Stimulated activated CD8-positive, alpha-beta memory T cell treated with anti-CD3 and anti-CD28 coated beads, Interleukin-4, amount 100 ng/mL, for 4 hours (primary cell): ENCODE measurements at places on chromosomes 13 and 19.

DNA sequence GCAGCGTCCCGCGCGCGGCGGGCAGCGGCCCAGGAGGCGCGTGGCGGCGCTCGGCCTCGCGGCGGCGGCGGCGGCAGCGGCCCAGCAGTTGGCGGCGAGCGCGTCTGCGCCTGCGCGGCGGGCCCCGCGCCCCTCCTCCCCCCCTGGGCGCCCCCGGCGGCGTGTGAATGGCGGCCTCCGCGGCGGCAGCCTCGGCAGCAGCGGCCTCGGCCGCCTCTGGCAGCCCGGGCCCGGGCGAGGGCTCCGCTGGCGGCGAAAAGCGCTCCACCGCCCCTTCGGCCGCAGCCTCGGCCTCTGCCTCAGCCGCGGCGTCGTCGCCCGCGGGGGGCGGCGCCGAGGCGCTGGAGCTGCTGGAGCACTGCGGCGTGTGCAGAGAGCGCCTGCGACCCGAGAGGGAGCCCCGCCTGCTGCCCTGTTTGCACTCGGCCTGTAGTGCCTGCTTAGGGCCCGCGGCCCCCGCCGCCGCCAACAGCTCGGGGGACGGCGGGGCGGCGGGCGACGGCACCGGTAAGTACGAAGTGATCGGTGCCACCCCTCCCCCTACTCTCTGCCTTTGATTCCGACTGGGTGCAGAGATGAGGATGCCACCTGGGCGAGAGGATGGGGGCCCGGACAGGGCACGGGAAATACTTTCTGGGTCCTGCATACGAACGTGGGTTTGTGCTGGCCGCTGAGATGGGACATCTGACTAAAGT is 874 bp downstream of the TRIM28 start:
- no peak for DNase-seq

DNA sequence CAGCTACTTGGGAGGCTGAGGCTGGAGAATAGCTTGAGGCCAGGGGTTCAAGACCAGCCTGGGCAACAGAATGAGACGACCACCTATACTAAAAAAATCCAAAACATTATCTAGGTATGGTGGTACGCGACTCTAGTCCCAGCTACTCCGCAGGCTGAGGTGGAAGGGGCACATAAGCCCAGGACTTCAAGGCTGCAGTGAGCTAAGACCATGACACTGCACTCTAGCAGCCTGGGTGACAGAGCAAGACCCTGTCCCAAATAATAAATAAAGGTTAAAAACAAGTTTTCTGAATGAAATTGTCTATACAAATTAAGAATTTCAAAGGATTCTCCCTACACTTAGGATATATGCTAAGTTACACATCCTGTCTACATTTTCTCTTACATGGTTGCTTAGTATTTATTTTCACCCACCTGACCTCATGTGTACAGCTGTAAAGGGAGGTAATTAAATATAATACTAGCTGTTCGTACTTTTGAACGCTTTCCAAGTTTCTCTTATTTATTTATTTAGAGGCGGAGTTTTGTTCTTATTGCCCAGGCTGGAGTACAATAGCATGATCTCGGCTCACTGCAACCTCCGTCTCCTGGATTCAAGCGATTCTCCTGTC is 1.6 kb downstream of the SLC25A30 start:
- DNase-seq = no peak

DNA sequence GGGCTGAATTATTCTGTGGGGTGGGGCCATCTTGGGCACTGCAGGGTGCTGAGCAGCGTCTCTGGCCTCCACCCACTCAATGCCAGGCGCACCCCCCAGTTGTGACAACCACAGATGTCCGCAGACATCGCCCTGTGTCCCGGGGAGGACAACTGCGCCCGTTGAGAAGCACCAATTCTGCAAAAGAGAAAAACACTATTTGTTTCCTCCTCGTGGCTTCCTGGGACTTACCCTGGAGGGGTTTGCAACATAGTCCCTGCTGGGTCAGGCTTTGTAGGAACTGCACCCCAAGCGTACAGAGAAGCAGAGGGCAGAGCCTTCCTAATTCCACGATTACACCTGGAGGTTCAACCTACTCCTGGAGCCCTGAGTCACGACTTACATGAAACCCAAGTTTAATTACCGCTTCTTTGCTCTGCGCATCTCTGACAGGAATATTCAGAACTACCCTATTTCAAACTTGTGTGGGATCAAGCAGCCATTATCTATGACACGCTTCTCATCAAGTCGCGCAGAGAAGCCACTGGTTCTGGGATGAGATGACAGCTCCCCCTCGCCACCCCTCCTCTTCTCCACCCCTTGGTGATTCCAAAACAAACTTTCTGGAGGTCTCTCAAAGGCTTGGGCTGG is 11.1 kb upstream of the SLC39A3 start:
- no peak for DNase-seq

DNA sequence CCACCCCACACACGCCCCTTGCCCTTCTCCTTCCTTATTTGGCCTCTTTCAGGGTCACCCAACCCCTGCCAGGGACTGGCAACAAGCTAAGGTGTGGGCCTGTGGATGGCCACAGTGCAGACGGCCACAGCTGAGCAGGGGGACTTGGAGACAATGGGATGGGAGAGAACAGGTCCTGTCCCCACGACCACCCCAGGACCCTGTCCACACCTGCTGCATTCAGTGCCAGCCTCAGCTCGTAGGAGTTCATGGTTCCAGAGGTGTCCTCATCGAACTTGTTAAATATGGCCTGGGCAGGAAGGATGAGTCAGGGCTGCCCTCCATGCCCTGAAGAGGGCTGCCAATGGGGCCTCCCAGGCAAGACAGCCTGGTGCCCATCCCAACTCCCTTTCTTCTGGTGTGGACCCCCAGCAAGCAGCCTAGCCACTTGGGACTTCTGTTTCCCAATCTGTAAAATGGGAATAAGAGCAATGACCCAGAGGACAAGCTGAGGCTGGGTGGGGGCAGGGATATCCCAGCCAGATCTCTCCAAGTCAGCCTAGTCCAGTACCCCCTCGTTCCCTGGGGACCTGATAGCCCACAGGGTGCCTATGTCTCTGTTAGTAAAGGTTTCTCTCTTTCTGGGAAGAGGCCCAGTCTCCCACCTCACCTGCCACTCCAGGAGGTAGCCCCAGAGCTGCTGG is 10.6 kb downstream of the CAPN12 start:
- no peak for DNase-seq

- DNase-seq = no peak
These were observed 636 bp upstream of the ZNF579 start for GRCh38 chr19:55581145-55581822.

- no peak for DNase-seq
These were observed 84.6 kb upstream of the FREM2 start for GRCh38 chr13:38602266-38602665.

GRCh38 chr19:3338541-3339181 is 27.7 kb upstream of the NFIC start:
- DNase-seq = no peak

DNA sequence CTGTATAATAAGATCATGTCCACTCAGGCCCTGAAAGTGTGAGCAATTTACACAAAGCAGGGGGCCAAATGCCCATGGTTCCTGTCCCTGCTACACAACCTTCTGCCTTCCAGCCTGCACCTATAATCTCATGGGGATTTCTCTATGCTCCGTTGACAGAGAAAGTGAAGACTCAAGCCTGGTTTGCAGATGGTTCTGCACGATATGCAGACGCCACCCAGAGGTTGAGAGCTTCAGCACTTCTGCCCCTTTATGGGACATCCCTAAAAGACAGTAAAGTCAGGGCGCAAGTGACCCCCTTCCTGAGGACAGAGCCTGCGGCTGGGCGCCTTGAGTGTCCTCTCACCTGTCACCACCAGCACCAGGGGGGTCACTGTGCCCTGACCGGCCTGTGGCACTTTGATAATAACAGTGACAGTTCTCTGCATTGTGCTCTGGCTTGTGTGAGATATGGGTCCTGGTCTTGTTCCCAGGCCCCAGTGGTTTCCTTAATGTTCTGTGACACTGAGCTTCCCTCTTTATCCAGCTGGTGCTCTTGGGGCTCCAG is 15.1 kb downstream of the LILRA5 start:
- DNase-seq = no peak

- DNase-seq = no peak
These were observed 72.1 kb upstream of the SLC15A1 start for GRCh38 chr13:98824376-98825160.

GRCh38 chr13:104389691-104390090 is 1323.5 kb upstream of the SLC10A2 start:
- DNase-seq = no peak
